ENCODE measurements at places on chromosomes 3 and 15. TPM values are rescaled to one million over a fixed set of nuclear protein-coding genes. Genes with fewer than 3 reads are reported as not detected.

- DNase-seq, result peak; percentile 84
Observed at GRCh38 chr15:63121382-63122001, at the start of gene LACTB. Gene LACTB, plus strand, starts transcription at chr15:63121861. Its CDS starts 11 bp downstream, at chr15:63121872.

GRCh38 chr3:185659942-185660921 lies 74.1 kb downstream of the SENP2 start:
- DNase-seq, result peak; percentile 84

- DNase-seq, result peak; percentile 52
Observed at GRCh38 chr15:78909791-78910228, 35.0 kb downstream of the CTSH start.

DNA sequence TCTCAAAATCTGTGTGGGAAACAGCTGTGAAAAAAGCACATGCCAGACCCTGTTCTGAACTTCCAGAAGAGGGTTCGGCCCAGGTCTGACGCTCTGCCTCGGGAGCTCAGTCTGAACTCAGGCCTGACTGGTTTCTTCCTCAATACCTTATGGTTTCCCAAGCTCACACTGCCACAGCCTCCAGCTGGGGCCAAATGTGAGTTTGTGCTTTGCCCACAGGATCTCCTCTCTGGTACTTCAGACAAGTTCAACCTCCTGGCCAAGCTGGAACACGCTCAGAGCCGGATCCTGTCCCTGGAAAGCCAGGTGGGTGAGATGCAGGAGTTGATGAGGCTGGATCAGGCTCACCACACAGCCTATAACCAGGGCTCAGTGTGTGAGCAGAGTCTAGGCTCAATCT lies 33.8 kb downstream of the CYP11A1 start:
- DNase-seq, result no peak

- no peak for DNase-seq
Observed at GRCh38 chr15:83289160-83289559, 4.7 kb upstream of the BNC1 start.

DNA sequence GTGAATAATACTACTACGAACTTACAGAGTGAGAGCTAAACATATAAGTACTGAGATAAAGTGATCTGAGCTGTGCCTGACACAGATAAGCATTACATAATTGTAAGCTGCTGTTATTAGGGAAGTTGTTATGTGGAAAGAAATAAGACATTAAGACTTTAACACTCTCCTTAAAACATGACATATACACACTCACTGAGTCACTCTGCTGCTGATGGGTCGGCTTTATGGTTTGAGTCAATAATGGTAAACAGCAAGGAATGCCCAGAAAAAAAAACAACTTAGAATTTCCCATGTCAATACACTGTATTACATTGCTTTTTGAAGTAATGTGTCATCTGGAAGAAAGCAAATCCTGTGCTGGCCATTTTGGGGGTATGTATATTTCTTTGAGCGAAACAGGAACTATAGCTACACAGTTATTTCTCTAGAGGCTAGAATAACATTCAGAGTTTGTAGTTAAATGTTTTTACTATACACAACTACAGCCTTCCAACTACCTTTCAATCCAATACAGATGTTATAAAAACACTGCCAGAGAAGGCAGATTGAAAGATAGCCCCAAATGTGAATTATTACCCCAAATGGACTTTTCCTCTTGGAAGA lies 22.8 kb upstream of the SPRED1 start:
- no peak for DNase-seq

DNA sequence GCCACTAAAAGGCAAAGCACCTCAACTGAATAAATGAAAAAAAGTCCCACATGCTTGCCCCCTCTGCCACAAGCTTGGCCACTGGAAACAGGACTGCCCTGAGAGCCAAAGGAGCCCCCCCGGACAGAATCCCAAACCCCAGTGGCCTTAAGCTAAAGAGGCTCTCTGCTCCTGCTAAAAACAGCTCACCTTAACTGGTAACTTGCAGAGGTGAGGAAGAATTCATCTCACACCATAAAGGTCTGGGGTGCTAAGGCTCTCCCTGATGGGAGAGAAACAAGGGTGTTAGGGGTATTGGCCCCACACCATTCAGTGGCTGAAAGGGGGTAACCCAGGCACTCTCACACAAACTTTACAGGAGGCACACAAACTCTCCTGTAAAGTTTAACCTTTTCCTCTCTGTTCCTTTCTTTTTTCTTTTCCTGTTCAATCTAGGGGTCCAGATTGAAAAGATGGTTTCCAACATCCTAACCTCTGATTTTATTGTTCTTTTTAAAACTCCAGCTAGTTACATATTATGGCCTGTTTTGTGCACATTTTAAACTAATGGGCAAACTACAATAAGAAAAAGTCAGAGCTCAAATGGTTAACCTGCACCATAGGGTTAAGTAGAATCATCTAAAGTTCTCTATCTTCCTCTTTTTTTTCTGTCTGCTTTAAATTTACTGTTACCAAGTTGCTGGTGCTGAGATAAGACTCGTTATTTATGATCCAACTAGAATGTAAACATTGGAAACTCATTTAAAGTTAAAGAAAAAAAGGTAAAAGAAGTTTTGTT lies 19.9 kb downstream of the TRANK1 start:
- DNase-seq, result no peak

DNA sequence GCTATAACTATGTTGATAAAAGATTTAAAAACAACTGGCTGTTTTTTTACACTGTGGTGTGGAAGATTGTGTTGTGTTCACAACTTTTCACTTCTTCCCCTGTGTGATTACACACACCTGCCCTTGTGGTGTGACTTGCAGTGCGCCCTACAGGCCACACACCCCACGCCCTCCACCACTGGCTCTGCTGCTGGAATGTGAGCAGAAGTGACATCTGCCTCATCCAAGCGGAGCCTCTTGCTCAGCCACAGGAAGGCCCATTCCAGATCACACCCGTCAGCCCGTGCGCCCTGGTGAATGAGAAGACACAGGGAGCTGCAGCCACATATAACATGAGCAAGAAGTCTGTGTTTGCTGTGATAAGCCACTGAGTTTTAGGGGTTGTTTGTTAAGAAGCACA lies 7.0 kb downstream of the CCR2 start:
- DNase-seq, result no peak

DNA sequence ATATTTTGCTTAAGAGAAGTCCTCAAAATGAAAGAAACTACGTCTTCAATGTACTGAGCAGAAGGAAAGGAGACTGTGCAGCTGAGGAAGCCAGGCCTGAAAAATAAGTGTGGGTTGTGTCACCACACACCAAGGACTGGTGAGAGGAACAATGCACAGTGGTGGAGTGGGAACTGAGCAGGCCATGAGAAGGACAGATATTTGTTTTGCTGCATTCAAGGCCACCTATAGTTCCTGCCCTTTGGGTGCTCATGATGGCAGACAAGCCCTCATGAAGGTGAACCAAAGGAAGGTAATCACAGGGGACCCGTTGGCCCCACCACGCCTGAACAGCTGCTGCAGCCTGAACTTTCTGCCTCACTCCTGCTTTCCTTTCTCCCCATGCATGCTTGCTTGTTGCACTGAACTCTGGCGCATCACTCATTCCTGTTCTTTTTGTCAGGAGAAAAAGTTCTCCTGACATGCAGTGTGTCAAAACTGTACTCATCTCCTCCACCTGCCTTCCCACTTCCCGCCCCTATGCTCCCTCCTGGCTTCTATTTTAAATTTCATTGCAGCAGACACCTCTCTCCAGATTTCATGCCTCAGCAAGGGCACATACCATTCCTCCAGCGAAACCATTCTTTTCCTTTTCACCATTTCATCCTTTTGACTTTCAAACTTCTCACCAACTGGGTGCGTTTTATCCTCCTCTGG lies 2.2 kb upstream of the RNF7 start:
- DNase-seq, result no peak

GRCh38 chr15:74382004-74382816 lies 14.8 kb upstream of the CYP11A1 start:
- peak; percentile 69 for DNase-seq

- DNase-seq, result no peak
Observed at GRCh38 chr3:52246728-52247408, 1.3 kb downstream of the PPM1M start.

FAM107A gene
- polyA plus RNA-seq, result 4.8 TPM

ANKRD63 gene
- polyA plus RNA-seq, result not detected

CELF6 gene
- 0.22 TPM for polyA plus RNA-seq

SH2D7 gene
- not detected for polyA plus RNA-seq

NR1I2 gene
- 0.03 TPM for polyA plus RNA-seq

CADPS gene
- polyA plus RNA-seq, result not detected

SYNPR gene
- polyA plus RNA-seq, result not detected

ITGB5 gene
- 170 TPM for polyA plus RNA-seq

SSUH2 gene
- polyA plus RNA-seq, result not detected

Measured in endothelial cell of umbilical vein (primary cell).